AML-193 (cell line): ENCODE measurements at places on chromosomes 6 and 20.

DNA sequence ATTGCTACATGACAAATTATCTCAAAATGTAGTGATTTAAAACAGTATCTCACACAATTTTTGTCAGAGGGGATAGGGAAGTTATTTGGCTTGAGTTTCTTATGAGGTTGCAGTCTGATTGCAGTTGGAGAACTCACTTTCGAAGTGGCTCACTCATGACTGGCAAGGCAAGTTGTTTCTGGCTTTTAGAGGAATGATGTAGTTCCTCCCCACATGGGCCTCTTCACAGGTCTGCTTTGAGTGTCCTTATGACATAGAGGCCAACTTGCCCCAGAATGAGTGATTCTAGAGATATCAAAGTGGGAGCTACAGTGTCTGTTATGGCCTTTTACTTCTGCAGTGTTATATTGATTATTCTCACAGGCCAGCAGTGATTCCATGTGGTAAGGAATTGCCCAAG, 6.1 kb downstream of the DOP1A start:
- DNase-seq, result no peak

DNA sequence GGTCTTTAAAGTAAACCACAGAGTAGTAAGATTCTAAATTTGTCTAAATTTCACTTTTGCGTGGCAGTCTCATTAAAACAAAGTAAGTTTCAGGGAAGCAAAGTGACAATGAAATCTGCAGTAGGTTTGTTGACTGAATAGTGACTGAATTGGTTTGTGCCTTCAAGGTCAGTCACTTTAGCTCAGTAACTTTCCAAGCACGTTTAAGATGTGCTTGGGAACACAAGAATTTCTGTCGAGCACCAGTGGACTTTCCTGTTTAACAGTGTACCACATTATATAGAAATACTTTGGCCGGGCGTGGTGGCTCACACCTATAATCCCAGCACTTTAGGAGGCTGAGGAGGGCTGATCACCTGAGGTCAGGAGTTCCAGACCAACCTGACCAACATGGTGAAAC, 1.7 kb upstream of the CD24 start:
- DNase-seq, result no peak

GRCh38 chr20:34367155-34367554, 4.1 kb downstream of the ITCH start:
- no peak for DNase-seq

- no peak for DNase-seq
These were observed 20.0 kb upstream of the PLAGL1 start for GRCh38 chr6:144027932-144028587.

GRCh38 chr6:9830808-9831207, 584.1 kb downstream of the TFAP2A start:
- DNase-seq, result no peak

DNA sequence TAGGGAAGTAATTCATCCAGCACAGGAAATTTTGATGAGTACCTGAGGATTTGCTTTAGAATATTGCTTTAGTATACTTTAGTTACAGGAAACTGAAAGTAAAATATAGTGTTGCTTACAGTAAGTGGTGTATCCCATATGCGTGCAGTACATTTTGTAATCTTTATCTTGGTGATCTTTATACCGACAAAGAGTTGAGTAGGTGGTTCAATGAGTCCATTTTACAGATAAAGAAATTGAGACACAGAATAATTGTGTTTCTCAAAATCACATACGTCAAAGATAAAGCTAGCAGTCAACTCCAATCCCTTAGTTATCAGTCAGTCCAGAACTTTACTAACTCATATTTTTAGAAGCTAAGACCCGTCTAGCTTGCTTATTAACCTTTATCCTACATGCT, 65.8 kb upstream of the E2F3 start:
- no peak for DNase-seq

- DNase-seq, result no peak
These were observed 44.7 kb upstream of the PCMTD2 start for GRCh38 chr20:64210656-64211369.

DNA sequence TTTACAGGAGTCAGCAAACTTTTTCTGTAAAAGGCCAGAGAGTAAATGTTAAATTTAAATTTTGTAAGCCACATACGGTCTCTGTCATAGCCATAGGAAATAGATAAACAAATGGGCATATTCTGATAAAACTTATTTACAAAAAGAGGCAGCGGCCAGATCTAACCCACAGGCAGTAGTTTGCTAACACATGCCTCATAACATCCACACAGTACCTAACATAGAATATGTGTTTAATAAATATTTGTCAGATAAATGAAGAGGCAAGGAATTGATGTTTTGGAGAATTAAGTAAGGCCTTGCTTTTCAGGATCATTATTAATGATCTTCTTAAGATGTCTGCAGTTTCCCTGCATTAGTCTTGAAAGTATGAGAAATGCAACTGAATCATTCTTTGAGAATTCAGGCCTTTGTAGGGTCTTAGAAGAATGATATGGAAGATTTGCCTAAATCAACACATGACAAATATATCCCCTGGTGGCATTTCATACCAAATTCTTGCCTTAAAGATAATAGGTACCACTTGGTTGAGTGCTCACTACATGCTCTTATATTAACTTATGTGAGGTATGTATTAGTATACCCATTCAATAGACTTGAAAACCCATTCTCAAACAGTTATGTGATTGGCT, 39.3 kb upstream of the TRAM2 start:
- no peak for DNase-seq

- DNase-seq, result no peak
These were observed 155.6 kb downstream of the CD83 start for GRCh38 chr6:14273191-14273590.

DNA sequence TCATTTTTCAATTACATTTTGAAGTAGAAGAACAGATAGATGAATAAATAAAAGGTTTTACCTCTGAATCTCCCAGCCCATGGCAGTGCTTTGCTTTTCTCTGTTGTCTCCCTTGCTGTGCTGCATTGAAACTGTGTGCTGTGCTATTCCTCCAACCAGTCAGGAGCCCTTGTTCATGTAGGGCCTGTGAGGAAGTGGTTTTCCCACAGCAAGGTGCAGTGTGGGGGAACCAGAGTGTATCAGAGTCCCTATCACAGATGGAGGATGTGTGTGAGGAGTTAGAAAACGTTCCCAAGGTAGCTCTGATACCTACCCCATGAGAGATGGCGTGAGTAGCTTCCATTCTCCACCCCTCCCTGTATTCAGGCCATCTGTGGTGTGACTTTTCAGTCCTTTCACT, 72.8 kb upstream of the RALGAPA2 start:
- no peak for DNase-seq

DNA sequence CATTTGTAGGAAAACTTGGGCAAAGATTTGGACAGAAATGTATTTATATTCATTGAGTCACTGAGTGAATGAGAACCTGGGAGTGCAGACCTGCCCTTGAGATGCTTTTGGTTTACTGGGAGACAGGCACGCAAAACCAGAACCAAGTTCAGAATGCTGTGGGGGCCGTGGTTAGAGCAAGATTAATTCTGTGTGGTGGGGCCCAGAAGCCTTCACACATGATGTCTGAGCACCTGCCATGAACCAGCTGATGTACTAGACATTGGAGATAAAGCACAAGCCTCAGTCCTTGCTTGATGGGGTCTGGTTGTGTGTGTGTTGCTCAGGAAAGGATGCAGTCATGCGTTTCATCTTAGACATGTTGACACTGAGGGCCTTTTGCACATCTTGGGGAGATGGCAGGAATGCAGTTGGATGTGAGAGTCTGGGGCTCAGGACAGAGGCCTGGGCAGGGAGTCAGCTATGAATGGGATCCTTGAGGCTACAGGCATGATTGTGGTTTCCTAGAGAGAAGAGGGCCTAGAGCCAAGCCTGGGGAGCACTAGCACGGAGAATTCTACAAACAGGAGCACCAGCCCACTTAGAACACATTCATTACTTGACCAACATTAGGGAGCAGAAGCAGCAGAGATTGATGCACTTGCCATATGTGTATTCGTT, 114.3 kb upstream of the TMEM181 start:
- no peak for DNase-seq

- DNase-seq, result no peak
These were observed 1.8 kb downstream of the TUBB1 start for GRCh38 chr20:59020938-59021551.

GRCh38 chr20:36202891-36203338, 33.4 kb upstream of the AAR2 start:
- DNase-seq, result peak; percentile 17

- no peak for DNase-seq
These were observed 88.1 kb downstream of the FOXC1 start for GRCh38 chr6:1697688-1698351.

DNA sequence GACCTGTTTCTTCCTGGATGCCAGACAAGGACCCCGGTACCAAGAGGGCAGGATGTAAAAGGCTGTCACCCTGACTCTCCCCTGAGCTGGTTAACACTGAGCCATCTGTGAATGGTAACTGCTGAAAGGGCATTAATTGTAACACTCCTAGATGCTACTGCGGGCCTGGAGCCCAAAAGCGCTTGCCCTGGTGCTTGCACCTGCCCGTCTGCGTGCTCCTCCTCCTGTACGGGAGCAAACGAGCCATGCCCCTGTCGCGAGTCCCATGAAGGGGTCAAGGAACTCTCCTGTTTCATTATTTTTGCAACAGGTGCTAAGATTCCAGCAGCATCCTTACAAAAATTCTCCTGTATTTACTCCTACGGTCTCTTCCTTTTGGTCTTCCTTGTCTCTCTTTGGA, 140.0 kb upstream of the LAMA2 start:
- DNase-seq, result no peak

DNA sequence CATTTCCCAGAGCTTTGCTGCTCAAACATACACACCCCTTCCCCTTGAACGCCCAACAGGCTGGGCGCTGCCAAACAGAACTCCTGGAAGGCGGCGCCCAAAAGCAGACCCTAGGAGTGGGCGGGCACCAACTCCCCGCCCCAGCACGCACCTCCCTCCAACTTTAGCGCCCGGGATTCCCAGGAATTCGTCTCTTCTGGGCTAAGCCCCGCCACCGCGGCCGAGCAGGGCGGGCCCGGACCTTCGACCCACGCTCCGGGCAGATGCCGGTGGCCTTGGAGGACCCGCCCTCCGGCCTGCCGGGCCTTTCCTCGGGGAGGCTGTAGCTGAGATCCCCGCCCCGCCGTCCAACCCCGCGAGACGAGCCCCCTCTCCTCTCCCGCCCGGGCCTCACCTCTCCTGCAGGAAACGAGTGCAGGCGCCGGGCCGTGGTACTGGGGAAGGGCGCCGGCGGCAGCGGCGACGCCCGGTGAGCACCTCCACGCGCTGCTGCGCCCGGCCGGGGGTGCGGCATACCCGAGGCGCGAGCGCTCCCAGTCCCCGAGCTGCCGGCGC, 659 bp downstream of the MCUR1 start:
- peak; percentile 68 for DNase-seq
